HEK293T (cell line): ENCODE measurements at places on chromosomes 5 and 9.

DNA sequence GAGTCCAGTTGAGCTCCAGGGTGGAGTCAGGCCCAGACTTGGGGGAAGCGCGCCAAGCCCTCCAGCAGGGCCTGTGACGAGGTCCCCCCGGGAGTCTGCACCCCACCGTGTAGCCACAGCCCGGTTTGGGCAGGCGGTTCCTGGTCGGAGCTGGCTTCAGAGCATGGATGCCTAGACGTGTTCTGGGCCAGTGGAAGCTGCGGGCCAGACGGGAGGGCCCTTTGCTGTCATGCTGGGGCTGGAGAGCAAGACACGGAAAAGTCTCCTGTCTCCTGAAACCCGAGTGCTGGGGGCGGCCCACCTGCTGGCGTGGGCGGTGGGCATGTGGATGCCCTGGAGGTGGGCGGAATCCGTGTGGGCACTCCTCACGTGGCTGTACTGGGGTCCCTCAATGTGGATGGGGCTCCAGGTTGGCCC lies 1.9 kb downstream of the GPSM1 start:
- no peak for DNase-seq

GRCh38 chr9:6931913-6932312 lies 174.1 kb downstream of the KDM4C start:
- DNase-seq = no peak

DNA sequence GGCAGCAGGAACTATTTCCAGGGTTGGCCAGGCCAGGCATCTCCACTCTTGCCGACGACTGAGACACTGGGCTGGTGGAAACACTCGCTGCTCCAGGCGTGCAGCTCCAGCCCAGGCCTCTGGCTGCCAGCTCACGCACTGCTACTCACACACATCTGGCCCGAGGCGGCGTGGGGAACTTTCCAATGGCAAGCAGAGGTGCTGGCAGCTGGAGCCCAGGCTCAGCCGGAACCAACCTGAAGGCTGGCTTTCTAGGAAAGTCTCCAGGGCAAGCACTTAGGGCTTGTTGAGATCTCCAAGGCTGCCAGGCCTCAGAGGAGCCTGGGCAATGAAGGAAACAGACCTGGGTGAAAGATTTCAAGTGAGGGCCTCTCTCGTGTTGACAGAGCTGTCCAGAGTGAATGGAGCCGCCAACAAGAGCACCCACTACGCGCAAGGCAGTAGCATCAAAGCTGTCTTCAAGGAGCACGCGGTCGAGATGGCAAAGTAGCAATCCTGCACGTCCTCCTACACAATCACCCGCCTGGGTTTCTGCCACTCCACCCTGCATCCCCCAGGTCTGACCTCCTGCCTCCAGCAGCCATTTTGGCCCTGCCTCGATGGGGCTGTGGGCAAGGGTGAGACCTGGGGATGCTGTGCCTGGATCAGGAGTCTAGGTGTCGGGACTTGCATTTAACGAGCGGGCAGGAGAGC lies 14.4 kb downstream of the SH3PXD2B start:
- DNase-seq = no peak

- DNase-seq = no peak
Measured at GRCh38 chr9:84187090-84187489, 153.5 kb downstream of the SLC28A3 start.
